A549 (cell line): ENCODE measurements at places on chromosomes 3 and 15.

DNA sequence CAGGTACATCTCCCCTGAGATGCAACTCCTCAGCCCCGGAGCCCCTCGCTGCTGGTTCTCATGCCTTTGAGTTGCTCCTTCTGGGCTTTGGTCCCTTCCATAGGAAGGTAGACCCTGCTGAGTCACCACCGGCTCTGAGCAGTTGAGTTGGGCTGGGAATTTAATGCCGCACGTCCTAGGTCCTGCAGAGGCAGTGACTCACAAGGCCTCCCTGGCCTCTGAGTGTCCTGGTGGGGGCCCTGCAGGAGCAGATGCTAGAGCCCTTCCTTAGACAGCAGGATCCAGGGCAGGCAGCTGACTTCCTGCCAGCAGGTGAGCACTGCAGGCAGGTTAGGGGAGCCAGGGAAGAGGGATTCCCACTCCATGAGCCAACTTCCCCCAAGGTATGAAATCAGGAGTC, 5.5 kb upstream of the NTRK3 start:
- peak; percentile 32 for DNase-seq

DNA sequence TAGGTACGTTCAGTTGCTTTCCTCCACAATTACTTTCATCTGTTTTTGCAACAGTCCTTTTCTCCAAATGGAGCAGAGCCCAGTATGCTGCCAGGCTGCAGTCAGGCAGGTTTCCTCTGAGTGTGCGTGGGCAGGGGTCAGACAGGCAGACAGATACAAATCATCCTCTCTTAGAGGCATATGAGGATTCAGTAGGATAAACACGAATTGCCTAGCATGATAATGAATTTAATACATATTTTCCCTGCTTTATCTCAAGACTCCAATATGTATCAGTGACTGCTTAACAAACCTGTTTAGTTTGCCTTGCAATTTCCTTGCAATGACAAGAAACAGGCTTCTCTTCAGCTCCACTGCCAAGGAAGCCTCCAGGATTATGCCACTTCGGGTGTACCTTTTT, 140.7 kb upstream of the NR2E3 start:
- DNase-seq: no peak

- DNase-seq: no peak
These were observed 39.5 kb downstream of the GOLGA6A start for GRCh38 chr15:74042603-74043424.

DNA sequence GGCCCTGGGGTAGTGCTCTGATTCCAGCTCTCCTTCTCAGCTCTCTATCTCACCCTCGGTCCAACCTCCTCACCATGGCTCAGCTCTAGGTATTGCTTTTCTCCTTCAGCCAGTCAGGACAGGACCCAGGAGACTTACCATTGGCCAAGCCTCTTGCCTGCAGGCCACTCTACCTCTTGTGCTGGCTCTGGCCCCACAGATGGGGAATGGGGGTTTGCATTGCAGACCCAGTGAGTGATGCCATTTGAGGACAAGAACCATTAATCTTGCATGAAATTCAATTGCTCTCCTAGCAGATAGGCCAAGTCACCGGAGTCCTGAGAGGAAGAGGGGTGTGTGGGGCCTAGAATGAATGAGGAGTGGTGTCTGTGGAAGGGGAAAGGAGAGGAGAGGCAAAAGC, 6.1 kb upstream of the RPP25 start:
- no peak for DNase-seq

DNA sequence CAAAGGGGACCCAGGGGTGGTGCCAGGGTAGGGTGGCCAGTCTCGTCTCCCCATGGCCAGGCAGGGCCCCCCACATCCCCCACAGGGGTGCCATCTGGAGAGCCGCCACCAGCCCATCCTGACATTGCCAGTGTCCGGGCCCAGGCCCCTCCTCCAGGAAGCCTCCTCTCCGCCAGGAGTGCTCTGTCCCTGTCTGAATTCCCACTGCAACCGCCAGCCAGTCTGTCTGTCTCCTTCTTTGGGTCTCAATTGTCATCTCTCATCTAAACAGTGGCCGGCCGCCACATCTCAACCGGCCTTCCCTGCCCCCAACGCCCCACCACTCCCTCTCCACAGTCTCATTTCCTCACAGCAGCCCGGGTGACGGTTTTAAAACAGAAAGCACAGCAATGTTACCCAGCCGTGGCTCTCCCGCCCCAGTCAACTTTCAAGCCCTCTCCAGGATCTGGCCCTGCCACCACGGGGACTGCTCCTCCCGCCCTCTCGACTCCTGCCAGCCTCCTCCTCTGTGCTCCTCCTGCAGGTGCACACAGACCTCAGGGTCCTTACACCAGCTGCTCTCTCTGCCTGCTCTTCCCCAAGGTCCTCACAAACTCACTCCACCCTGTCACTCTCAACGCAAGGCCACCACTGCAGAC, 57.0 kb downstream of the IQSEC1 start:
- no peak for DNase-seq

DNA sequence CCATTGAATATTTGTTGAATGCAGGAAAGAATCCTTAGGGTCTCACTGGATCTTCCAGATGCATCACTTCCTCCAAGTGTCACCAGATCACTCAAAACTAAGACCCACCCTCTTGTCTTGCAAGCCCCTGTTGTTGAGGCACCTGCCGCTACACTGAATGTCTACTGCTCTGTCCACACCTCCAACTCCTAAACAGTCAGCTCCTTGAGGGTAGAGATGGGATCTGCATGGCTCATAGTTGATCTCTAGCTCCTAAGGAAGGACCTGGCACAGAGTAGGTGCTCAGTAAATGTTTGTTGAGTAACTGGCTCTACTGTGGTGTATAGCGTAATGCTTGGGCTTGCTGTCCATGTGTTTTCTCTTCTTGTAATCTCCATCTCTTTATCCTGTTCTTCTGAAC, 8.8 kb downstream of the SLC6A20 start:
- DNase-seq: no peak

GRCh38 chr3:60114191-60114590, 1064.4 kb upstream of the CFAP20DC start:
- no peak for DNase-seq

DNA sequence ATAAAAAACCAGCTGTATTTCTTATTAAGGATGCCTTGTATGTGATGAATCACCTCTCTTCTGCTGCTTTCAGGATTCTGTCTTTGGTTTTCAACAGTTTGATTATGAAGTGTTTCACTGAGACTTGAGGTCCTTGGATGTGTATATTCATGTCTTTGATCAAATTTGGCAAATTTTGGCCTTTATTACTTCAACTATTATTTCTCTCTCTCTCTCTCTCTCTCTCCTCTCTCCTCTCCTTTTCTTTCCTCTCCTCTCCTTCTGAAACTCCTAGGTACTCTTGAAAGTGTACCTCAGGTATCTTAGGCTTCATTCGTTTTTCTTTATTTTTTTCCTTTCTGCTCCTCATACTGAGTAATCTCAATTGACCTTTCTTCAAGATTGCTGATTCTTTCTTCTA, 43.3 kb downstream of the LSM3 start:
- no peak for DNase-seq
